ENCODE measurements at places on chromosomes 1 and 21.

DNA sequence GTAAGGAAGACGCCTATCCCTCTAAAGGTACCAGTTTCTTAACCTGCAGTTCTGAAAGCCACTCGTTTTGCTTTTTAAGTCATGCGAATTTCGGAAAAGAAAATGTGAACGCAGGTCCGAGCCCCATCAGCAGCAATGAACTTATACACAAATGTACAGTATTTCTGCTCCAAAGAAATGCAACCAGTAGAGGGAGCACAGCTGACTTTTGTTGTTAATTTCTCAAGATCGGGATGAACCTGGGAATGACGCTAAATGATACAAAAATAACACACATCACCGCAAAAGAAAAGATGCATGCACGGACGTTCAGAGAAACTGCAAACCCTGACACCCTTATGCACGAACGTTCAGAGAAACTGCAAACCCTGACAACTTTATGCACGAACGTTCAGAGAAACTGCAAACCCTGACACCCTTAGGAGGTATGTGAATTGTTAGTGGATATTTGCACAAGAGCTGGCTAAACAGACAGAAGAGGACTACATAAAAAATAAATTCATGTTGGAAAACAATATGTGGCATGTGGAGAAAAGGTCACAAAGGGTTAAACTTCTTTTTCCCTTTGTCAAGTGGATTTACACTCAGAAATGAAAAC, 3.5 kb upstream of the TIAM1 start:
- peak; percentile 48 for DNase-seq

DNA sequence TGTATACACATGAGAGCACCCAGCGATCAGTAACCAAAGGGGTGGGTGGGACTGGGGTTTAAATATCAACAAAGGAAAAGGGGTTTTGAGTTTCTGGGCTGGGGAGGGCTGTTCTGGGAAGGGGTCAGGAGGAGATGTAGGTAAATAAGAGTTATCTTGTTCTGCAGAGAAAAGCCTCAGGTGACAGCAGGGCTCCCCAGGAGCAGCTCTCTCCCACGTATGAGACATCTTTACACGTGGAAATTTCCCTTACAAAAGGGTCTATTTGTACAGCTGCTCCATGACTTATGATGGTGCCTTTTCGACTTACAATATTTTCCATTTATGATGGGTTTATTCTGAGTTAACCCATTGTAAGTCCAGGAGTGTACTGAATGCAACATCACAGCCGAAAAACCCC, 16.3 kb upstream of the PADI2 start:
- DNase-seq = no peak

DNA sequence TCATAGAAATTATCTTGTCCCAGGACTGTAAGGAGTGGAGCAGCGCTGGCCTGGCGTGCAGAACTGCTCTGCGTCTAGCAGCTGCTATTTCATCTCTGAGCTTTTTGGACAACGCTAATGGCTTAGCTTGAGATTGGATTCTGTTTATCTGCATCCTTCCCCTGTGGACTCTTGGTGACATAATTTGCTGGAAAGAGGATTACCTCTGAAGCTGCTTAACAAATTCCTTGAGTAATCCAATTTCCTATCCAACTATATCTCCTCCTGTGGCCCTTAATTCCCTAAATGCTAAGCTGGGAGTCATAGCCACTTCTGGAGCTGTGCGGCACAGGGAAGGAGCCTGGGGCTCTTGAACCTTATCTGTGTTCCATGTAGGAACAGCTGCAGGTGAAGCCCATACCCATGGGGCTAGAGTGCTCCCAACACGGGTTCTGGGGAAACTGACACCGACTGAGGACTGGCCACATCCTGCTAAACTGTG, 43.2 kb downstream of the IL6R start:
- no peak for DNase-seq

- DNase-seq = no peak
Observed at GRCh38 chr1:227305894-227306626, 12.2 kb downstream of the CDC42BPA start.

DNA sequence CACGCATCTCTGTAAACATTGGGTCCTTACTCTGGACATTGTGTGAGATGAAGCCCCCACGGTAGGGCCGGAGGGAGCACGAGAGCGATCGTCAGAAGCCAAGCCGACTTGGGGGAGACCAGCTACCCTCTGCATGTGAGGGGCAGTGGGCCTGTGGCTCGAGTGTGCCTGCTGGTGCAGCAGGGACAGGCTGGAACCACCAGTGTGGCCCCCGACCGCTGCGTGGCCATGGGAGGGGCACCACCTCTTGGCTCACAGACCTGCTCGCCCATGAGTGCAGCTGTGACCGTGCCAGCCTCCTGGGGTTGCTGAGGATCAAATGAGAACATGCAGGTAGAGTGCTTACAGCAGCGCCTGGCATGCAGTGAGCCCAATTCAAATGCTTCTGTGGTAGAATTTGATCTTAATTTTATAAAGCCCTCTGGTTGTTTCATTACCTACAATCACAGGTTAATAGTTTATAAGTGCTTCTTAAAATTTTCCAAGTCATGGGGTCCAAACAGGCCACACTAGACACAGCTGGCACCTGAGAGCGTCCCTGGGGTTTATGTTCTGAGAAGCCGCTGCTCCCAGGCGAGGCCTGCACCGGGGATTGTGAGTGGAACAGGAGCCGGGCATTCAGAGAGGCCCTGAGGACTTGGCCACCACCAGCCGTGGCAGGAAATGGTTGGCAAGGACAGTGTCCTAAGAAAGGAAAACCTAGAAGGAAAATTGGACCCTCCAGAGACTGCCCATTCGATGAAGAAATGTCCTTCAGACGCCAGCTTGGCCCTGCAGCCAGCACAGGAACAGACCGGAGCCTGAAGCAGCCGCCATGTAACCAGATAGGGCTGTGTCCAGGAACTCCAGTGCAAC, 22.6 kb upstream of the ADARB1 start:
- DNase-seq = no peak

GRCh38 chr1:224045556-224045955, 68.4 kb upstream of the FBXO28 start:
- DNase-seq = no peak

DNA sequence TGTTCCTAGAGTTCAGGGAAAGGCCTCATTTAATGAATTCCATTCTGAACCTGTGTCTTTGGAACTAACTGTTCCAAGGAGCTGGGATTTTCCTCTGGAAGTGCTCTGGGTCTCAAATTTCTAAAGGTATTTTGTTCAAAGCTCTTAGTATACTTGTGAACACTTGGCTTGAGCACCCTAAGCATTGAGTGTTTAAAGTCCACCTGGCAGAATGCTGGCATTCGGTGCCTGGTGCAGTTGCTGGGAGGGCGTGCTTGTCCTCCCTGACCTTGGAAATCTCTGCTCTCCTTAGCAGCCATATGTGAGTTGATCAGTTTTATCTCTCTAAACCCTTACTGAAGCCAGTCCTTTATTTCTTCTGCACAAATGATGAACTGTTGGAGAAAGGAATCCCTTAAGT, 3.0 kb downstream of the MTARC2 start:
- no peak for DNase-seq

GRCh38 chr1:32111789-32112188, 3.9 kb downstream of the KPNA6 start:
- DNase-seq = no peak

GRCh38 chr21:27246741-27247140, 279.9 kb upstream of the ADAMTS5 start:
- peak; percentile 46 for DNase-seq

GRCh38 chr1:45516036-45516435, 5.6 kb downstream of the PRDX1 start:
- DNase-seq = no peak

GRCh38 chr1:71196685-71197084, 115.8 kb upstream of the ZRANB2 start:
- DNase-seq = peak; percentile 23

DNA sequence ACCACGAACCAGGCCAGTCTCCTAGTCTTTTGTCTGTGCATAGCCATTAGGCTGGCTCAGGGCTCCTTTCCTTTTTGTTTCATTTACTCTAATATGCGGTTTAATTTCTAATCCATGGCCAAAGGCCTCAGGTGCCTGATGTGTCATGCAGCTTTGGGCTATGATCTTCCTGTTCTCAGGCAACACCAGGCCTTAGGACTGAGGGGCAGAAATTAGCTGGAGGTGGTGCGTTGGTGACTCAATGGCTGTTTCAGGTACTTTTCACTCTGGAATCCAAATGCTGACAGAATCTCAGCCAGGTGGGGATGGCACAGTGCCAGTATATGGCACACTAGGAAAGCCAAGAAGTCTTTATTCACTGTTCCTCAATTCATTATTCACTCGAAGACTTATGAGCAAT, 105.3 kb downstream of the CACNA1E start:
- DNase-seq = no peak

GRCh38 chr1:243363832-243364231, 108.0 kb downstream of the SDCCAG8 start:
- DNase-seq = no peak

- no peak for DNase-seq
Observed at GRCh38 chr1:240362826-240363225, 249.1 kb downstream of the GREM2 start.

GRCh38 chr1:21904454-21904703, 32.7 kb downstream of the HSPG2 start:
- DNase-seq = no peak

DNA sequence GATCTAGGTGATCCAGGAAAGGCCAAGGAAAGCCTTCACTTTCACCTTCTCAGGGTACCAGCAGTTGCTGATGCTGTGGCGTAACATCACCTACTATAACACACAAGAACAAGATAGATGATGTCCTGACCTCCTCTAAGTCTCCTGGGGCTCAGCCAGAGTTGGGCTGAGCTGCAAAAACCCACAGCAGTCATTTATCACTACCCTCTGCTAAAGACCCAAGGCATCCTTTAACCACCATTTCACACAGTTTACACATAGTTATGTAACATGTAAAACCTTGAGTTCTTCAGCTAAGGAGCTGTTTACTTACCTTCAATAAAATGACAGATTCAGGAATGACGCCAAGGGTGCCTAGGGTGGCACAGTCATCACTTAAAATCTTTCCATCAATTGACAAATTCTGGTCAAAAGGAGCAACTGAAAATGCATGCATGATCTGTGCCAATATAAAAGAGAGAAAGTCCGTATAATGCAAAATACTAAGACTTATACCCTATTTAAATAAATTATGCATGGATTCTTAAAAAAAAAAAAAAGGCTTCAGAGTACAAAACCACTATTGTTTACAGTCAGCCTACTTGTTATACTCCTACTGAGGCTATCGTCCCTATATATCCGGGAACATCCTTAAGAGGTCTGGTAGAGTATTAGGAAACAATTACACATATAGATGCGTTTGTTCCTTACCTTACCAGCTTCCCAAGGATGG, 20.7 kb upstream of the RAP1GAP start:
- DNase-seq = no peak

GRCh38 chr1:243831463-243831862, 18.6 kb downstream of the AKT3 start:
- no peak for DNase-seq

DNA sequence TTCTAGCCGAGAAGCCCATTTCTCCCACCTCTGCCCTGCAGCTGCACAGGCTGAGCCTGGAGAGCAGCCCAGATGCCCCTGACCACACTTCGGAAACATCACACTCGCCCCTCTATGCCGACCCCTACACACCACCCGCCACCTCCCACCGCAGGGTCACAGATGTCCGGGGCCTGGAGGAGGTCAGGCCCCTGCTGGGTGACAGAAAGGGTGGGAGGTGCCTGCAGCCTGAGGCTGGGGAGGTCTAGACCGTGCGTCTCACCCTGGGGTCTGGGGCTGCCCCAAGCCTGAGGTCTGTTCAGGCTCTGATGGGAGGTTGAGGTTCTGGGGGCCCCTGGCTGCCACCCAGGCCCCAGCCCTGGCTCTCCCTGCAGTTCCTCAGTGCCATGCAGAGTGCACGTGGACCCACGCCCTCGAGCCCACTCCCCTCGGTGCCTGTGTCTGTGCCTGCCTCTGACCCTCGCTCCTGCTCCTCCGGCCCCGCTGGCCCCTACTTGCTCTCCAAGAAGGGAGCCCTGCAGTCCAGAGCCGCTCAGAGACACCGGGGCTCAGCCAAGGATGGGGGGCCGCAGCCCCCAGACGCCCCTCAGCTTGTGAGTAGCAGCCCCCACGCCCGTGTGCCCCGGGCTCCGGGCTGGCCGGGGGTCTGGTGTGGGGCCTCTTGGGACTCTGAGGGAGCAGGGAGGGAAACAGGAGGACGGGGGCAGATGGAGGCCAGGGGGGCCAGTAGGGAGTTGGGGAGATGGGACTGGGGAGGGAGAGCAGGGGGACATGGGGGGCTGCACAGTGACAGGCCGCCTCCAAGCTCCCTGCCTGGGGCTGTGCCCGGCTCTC, 7.4 kb downstream of the PLEKHN1 start:
- DNase-seq = no peak

DNA sequence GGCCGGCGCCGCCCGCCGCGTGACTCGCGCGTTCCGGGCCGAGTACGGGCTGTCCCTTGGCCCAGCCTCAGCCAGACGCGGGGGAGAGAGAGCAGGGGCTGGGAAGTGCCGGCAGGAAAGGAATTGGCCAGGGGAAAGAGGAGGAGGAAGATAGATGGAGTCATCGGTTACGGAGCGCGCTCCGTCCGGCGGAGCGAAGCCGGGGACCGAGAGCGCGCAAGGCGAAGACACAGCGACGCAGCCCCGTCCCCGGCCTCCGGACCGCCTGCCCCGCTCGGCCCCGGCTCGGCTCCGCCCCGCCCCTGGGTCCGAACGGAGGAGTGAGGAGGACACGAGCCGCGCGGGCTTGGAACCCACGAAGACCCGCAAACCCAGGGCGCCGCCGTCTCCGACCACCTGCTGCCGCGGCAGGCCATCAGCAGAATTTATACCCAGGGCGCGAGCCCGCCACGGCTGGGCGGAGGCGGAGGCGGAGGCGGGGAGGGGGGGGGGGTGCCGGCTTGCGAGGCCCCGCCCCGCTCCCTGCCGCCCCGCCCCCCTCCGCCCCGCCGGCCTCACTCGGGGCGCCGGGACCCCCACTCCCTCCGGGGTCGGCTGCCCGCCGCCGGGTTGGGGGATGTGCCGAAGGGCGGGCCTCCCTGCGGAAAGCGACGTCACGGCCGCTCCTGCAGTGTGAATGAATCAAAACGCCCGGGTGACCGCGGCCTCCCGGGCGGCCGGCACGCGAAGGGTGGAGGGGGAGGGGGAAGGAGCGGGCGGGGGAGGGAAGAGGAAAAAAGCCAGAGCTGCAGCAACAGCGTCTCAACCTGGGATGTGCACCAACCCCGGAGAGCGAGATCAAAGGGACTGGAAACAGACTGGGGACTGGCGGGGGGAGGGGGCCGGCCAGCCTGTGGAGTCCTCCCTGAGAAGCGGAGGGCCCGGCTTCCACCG, at the start of gene LHX4:
TSS of gene LHX4 (plus strand) at position 782 of the 933 bp plus-strand sequence. CDS start 266 bp downstream, outside the sequence.
- DNase-seq = peak; percentile 42

DNA sequence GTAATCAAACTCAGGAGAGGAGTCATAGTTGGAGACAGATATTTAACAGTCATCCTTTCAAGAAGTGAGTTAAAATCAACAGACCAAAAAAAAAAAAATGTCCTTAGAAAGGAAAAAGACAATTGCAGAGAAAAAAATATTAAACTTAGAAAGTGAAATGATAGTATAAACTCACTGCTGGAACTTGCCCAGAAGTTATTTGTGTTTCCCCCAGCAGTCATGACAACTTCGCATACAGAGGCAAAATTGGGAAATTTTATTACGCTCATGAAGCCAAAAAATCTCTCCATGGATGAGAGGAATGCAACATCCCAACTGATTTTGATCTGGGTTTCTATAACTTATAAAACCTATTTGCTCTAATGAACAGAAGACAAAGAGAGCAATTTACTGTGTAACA, 198.2 kb downstream of the LRRC7 start:
- DNase-seq = no peak

DNA sequence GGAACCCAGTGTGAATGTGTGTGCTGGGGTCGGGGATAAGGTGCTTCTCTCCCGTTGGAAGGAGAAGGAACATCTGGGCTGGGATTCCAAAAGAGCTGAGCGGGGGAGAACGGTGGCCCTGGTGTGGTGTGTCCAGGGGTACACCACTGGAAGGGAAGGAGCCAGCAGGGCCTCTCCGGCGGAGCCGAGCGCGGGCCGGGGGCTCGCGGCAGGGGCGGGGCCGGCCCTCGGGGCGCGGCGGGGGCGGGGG, 231 bp upstream of the RPS6KA1 start:
- DNase-seq = no peak

Measured in fibroblast of skin of scalp (primary cell).